ENCODE measurements at places on chromosomes 2 and 18. TPM values are rescaled to one million over a fixed set of nuclear protein-coding genes. Genes with fewer than 3 reads are reported as not detected.

Gene C2orf78
- not detected for total RNA-seq

Gene CNTNAP5
- not detected for total RNA-seq

Gene TSPYL6
- not detected for total RNA-seq

Gene L3MBTL4
- total RNA-seq = 0.72 TPM
